ENCODE measurements at places on chromosomes 16 and 17.

GRCh38 chr16:84752600-84752999 lies 52.8 kb downstream of the USP10 start:
- no peak overlapping the region for H3K27ac ChIP-seq
- no peaks in the 10 kb centered on the region for H3K36me3 ChIP-seq
- DNase-seq, result no peak

DNA sequence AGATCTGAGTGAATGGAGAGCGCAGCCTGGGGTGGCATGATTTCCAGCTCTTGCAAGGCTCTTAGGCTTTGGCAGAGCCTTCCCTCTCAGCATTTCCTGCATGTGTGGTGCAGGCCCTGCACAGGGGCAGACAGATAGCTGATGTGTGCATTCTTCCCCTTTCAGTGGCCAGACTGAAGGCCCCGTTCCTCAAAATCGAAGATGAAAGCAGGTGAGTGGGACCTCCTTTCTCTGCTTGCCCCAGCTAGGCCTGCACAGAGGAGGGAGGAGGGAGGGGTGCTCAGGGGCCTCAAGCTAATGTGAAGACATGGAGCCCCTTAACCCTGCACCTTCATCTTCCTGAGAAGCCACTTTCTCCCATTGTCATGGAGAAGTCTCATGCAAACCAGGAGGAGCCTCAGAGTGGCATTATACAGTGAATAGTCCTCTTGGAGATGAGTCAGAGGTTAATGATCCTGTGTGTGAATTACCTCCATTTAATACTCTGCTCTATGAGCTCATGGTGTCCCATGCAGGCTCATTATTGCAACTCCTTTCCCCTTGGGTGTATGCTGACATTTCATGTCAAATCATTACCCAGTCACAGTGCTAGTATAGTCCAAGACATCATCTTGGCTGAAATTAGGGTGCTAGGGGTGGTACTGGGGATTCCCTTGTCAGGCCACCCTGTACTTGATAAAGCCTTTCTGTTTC lies 20.4 kb upstream of the ADAM11 start:
- H3K27me3 ChIP-seq, result no peaks in the 10 kb centered on the region
- no peak overlapping the region for H3K4me3 ChIP-seq
- H3K4me1 ChIP-seq, result no peaks in the 10 kb centered on the region
- no peak overlapping the region for H3K27ac ChIP-seq
- DNase-seq, result no peak

GRCh38 chr17:32292094-32292493 lies 26.5 kb downstream of the RHBDL3 start:
- no peak for DNase-seq
- no peak overlapping the region for H3K27ac ChIP-seq
- H3K36me3 ChIP-seq, result no peaks in the 10 kb centered on the region
- no peak overlapping the region for H3K4me3 ChIP-seq
- H3K27me3 ChIP-seq, result no peaks in the 10 kb centered on the region

GRCh38 chr16:73142053-73142854 lies 94.3 kb upstream of the ZFHX3 start:
- no peaks in the 10 kb centered on the region for H3K27me3 ChIP-seq
- no peaks in the 10 kb centered on the region for H3K36me3 ChIP-seq
- H3K4me3 ChIP-seq, result no peak overlapping the region

GRCh38 chr17:76582660-76583059 lies 3.0 kb downstream of the ST6GALNAC2 start:
- H3K36me3 ChIP-seq, result no peaks in the 10 kb centered on the region
- H3K27ac ChIP-seq, result no peak overlapping the region

- H3K4me1 ChIP-seq, result no peaks in the 10 kb centered on the region
- no peak overlapping the region for H3K27ac ChIP-seq
- H3K36me3 ChIP-seq, result no peaks in the 10 kb centered on the region
- H3K27me3 ChIP-seq, result no peaks in the 10 kb centered on the region
- no peak overlapping the region for H3K4me3 ChIP-seq
Observed at GRCh38 chr16:77760800-77761199, 27.6 kb upstream of the VAT1L start.

GRCh38 chr17:44082256-44082927 lies 11.9 kb downstream of the G6PC3 start:
- H3K27ac ChIP-seq, result no peak overlapping the region
- no peak overlapping the region for H3K4me3 ChIP-seq
- peaks cover 73% of the 10 kb centered on the region for H3K36me3 ChIP-seq
- H3K27me3 ChIP-seq, result no peaks in the 10 kb centered on the region

- H3K27me3 ChIP-seq, result no peaks in the 10 kb centered on the region
- no peaks in the 10 kb centered on the region for H3K36me3 ChIP-seq
- DNase-seq, result no peak
- no peak overlapping the region for H3K27ac ChIP-seq
Observed at GRCh38 chr16:18958621-18959029, 25.1 kb upstream of the TMC7 start.

DNA sequence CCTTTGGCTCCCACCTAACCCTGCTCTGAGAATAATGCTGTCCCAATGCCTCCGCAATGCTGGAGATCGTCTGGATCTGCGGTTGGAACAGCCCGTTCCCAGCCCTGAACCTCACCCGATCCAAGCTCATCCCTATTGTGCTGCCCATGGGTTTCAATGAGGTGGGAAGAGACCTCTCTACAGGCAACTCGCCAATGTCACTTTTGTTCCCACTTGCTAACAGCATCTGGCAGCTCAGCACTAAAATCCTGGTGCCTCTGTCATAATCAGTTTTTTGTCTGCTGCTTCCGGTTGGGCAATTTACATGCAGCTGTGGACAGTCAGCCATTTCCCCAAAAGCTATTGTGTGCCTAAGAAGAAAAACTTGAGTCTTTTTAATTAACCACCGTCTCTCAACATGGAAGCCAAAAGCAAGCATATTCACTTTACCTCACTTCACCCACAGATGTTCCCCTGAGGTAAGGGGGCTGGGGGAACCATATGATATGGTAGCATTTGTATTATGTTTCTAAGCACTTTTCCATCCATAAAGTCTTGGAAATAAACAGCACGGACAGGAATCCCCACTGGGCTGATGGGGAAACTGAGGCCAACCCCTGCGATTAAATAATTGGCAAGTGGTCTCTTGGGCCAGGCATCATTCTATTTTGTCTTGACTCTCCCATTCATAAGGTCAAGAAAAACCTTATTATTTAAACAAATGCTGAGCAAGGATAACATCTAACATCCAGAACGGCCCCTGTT lies 159.2 kb upstream of the CDH5 start:
- no peaks in the 10 kb centered on the region for H3K36me3 ChIP-seq
- no peaks in the 10 kb centered on the region for H3K27me3 ChIP-seq
- no peak overlapping the region for H3K27ac ChIP-seq

DNA sequence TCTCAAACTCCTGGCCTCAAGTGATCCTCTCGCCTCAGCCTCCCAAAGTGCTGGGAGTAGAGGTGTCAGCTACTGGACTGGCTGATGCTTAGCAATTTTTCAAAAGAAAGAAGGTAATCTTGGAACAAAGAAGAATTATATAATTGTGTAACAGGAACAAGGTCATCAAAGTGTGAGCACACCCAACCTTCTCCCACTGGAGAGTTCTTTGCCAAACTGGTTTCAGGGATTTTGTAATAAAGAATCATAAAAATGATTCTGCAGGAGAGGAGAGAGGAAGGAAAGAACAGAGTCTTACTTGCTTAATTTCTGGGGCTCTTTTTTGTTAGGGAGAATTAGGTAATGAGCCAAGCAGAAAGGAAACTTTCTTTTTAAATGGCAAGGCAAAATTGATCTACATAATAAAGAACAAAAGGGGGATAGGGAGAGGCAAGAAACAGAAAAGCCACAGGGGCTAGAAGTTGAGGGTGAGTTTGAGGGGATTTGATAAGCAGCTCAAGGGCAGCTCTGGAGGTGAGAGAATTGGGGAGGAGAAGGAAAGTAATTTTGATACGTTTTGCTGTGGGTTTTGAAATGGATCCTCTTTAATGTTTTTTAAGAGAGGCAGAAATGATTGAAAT lies 21.3 kb downstream of the CHD9NB start:
- no peak overlapping the region for H3K27ac ChIP-seq
- no peak overlapping the region for H3K4me3 ChIP-seq
- H3K27me3 ChIP-seq, result no peaks in the 10 kb centered on the region
- no peaks in the 10 kb centered on the region for H3K4me1 ChIP-seq
- DNase-seq, result no peak

GRCh38 chr16:12231666-12232065 lies 255.1 kb downstream of the SNX29 start:
- no peaks in the 10 kb centered on the region for H3K27me3 ChIP-seq
- peaks cover 13% of the 10 kb centered on the region for H3K4me1 ChIP-seq
- no peaks in the 10 kb centered on the region for H3K36me3 ChIP-seq
- no peak overlapping the region for H3K27ac ChIP-seq

DNA sequence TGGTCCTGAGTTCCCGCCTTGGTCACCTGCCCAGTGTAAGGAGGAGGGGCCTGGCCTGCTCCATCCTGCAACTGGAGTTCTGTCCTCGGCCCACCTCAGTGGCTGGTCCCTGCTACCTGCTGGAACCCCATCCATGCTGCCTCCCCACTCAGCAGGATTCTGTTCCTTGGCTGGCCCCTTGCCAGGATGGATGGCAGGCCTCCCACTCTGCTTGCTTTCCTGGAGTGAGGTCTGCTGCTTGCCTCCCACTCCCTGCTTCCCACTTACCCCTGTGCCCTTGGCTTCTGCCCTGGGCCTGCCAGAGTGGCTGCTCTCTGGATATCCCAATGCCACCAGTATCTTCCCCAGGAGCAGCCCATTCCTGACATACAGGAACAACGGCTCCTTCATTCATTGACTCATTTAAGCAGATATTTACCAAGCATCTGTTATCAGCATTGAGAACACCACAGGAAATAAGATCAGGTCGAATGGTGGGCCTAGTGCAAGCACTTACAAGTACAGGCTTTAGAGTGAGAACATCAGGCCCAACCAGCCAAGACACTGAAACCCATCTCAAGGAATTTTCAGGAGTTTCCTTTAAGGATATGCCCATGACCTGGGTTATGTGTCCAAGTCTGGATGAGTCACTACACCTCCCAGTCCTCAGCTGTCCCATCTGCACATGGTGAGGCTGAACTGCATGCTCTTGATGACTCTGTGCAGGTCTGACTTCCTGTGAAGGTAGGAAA lies 17.0 kb upstream of the RPRML start:
- no peak for DNase-seq
- H3K36me3 ChIP-seq, result no peaks in the 10 kb centered on the region
- no peak overlapping the region for H3K27ac ChIP-seq
- peaks cover 3% of the 10 kb centered on the region for H3K4me1 ChIP-seq
- no peak overlapping the region for H3K4me3 ChIP-seq

DNA sequence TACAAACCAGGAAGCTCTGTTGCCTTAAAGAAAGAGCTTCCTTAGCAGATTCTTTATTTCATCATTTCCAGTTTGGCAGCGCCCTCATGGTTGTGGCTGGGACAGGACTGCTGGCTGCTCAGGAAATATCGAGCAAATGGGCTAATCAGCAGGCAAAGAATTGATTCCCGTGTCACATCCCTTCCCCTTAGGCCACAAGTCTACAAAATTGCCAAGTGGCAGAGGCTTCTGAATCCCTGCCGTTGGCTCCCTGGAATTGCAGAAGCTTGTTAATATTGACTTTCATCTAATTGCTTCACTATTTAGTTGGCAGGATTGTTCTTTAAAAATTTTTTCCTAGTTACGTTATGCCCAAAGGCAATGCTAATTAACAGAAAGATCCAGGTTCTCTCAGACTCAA lies 456.3 kb upstream of the ERCC4 start:
- no peak for DNase-seq
- no peaks in the 10 kb centered on the region for H3K36me3 ChIP-seq
- no peak overlapping the region for H3K27ac ChIP-seq
- H3K4me3 ChIP-seq, result no peak overlapping the region
- no peaks in the 10 kb centered on the region for H3K4me1 ChIP-seq
- H3K27me3 ChIP-seq, result peaks cover 3% of the 10 kb centered on the region

- H3K27me3 ChIP-seq, result no peaks in the 10 kb centered on the region
- H3K27ac ChIP-seq, result no peak overlapping the region
- H3K4me3 ChIP-seq, result no peak overlapping the region
- no peaks in the 10 kb centered on the region for H3K36me3 ChIP-seq
- DNase-seq, result no peak
Observed at GRCh38 chr17:62865586-62865985, 57.5 kb upstream of the MARCHF10 start.

DNA sequence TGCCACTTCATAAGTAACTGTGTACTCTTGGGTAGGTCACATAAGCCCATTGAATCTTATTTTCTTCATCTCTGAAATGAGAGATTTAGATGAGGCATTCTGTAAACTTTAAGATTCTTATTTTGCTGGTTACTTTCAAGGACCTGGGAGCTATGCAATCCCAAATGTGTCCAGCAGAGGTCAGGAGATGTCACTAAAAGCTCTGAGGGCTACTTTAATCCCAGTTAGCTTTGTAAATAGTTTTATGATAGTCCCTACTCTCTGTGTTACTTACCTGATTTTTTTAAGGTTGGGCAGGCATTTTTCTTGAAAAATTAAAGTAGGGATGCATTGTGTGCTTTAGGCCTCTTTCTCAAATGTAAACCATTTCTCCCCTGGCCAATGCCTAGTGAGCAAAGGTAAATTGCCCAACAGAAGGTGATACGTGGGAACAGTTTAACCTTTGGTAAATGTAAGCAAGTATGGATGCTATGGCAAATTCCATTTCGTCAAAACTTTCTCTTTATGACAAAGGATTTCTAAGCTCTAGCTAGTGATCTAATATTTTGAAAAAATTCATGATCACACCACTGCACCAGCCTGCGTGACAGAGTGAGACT lies 57.1 kb upstream of the WSB1 start:
- no peak overlapping the region for H3K4me3 ChIP-seq
- H3K27me3 ChIP-seq, result no peaks in the 10 kb centered on the region
- no peaks in the 10 kb centered on the region for H3K4me1 ChIP-seq
- H3K36me3 ChIP-seq, result no peaks in the 10 kb centered on the region

GRCh38 chr16:10013364-10013763 lies 168.9 kb downstream of the GRIN2A start:
- peaks cover 2% of the 10 kb centered on the region for H3K27me3 ChIP-seq
- H3K4me1 ChIP-seq, result peaks cover 2% of the 10 kb centered on the region
- DNase-seq, result no peak
- no peak overlapping the region for H3K27ac ChIP-seq
- no peaks in the 10 kb centered on the region for H3K36me3 ChIP-seq
- H3K4me3 ChIP-seq, result no peak overlapping the region

DNA sequence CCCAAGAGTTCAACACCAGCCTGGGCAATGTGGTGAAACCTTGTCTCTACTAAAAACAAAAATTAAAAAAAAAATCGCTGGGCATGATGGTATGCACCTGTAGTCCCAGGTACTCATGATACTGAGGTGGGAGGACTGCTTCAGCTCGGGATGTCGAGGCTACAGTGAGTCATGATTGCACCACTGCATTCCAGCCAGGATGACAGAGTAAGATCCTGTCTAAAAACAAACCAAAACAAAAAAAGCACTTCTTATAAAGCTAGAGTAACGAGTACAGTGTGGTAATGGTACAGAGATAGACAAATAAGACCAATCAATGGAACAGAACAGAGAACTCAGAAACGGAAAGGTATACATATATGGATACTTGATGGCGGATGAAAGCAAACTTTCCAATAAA lies 4.4 kb downstream of the NSMCE1 start:
- H3K27me3 ChIP-seq, result no peaks in the 10 kb centered on the region
- H3K36me3 ChIP-seq, result no peaks in the 10 kb centered on the region

Measured in common myeloid progenitor, CD34-positive (primary cell).